ENCODE measurements at places on chromosomes 3 and 15.

DNA sequence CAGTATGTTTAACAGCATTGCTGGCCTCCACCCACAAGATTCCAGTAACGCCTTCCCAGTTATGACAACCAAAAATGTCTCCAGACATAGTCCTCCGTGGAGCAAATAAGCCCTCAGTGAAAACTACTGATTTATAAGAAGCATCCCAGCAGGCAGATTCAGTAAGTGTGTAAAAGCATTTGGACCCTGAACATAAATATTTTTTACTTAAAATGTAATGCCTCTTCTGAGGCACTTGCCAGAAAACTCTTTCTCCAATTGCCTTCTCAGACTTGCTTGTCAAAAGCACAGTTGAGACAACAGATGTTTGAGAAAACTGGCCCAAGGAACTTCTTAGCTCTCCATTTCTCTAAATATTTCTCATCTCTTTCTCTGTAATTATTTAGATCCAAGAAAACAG, 31.8 kb upstream of the DCLK3 start:
- no peak for DNase-seq

- no peak for DNase-seq
Measured at GRCh38 chr15:100049483-100049882, 292.3 kb downstream of the ADAMTS17 start.

- DNase-seq = no peak
Measured at GRCh38 chr3:32283304-32283703, 44.8 kb downstream of the CMTM8 start.

GRCh38 chr3:127572186-127572585, 18.3 kb downstream of the TPRA1 start:
- DNase-seq = no peak

- DNase-seq = no peak
Measured at GRCh38 chr15:59251001-59251845, 44.6 kb downstream of the LDHAL6B start.

- DNase-seq = no peak
Measured at GRCh38 chr3:16182183-16182582, 7.7 kb downstream of the GALNT15 start.

DNA sequence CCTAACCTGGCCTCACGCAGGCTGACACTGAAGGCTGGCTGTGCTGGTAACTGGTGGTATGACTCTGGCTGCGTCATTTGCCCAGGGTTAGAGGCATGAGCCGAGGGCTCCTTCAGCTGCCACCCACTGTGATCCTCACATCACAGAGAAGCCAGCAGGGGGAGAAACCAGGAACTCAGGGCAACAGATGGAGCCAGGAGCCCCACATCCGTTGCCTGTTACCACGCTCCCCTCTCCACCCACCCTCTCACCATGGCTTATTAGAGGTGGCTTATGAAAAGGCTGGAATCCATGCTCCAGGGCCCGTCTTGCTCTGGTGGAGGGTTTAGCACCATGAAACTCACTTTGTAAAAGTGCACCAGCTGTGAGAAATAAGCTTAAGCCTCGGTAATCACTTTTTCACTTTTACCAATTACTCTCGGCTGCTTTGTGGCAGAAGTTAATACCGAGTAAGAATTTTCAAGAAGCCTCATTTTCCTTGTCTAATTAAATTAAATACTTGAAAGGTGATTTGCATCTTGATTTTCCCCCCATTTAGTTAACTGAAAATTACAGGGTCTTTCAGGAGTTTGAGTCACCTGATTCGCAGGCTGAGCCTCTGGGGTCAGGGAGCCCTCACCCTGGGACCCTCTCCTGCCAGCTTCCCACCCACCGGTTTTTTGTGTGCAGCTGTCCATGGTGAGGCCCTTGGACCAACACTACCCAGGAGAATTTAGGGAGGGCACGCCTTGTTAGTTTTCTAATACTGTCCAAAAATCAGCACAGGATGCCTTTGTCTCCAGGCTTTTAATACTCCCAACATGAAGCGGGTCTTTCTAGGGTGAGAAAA, 60.9 kb downstream of the ASB7 start:
- DNase-seq = no peak
